Heart right ventricle (tissue), 16 donors: ENCODE measurements at places on chromosomes 7 and 10. TPM values are rescaled to one million over a fixed set of nuclear protein-coding genes. Genes with fewer than 3 reads are reported as not detected.

The PDLIM1 gene
- 370 TPM for total RNA-seq

DNA sequence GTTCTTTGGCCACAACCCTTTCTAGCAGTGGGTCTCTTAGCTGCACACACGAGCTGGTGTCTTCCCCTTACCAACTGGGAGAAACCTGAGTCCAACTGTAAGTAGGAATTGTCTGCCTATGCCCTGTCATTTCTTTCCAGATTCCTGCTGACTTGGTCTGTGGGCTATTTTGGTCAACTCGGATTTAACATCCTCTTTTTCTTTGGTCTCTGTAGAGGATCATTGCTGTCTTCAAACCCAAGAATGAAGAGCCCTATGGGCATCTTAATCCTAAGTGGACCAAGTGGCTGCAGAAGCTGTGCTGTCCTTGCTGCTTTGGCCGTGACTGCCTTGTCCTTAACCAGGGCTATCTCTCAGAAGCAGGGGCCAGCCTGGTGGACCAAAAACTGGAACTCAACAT is 10.3 kb downstream of the PI4K2A start:
- H3K4me1 ChIP-seq: peaks cover 21% of the 10 kb centered on the region
- H3K27me3 ChIP-seq: no peaks in the 10 kb centered on the region
- peaks cover 52% of the 10 kb centered on the region for H3K36me3 ChIP-seq

The ACSM6 gene
- total RNA-seq: not detected

- no peak for DNase-seq
- peaks cover 59% of the 10 kb centered on the region for H3K4me1 ChIP-seq
- H3K4me3 ChIP-seq: peak overlapping the region; percentile 73
Measured at GRCh38 chr7:104983076-104983577, 30.9 kb upstream of the KMT2E start.

The LFNG gene
- total RNA-seq: 11.8 TPM
